Naive thymus-derived CD4-positive, alpha-beta T cell (primary cell): ENCODE measurements at places on chromosomes 5 and 9. TPM values are rescaled to one million over a fixed set of nuclear protein-coding genes. Genes with fewer than 3 reads are reported as not detected.

TOR2A gene
- total RNA-seq: 10.7 TPM

UBE2D2 gene
- 145 TPM for total RNA-seq

SHOC1 gene
- total RNA-seq: not detected

MELK gene
- total RNA-seq: not detected

DNA sequence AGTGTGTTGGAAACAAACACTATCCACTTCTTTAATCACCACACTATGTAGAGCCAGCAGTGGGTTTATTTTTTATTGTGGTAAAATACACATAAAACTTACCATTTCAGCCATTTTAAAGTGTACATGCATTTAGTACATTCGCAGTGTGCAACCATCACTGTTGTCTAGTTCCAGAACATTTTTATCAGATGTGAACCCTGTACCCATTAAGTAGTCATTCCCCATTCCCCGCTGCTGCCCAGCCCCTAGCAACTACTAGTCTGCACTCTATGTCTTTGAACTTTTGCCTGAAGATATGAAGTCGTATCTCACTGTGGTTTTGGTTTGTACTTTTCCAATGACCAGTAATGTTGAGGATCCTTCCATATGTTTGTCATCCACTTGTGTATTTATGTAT lies 30.2 kb upstream of the F2R start:
- DNase-seq: no peak
- no peaks in the 10 kb centered on the region for H3K27me3 ChIP-seq
- no peak overlapping the region for H3K27ac ChIP-seq
- H3K4me3 ChIP-seq: no peak overlapping the region

GRCh38 chr9:134325813-134326723 lies at the start of gene RXRA:
TSS of gene RXRA (plus strand) at chr9:134326455. CDS start at chr9:134326632, 177 bp downstream.
- no peaks in the 10 kb centered on the region for H3K36me3 ChIP-seq
- peak within 1 kb of the TSS; percentile 73 for H3K4me3 ChIP-seq
- peak within 1 kb of the TSS; percentile 62 for H3K27ac ChIP-seq
- H3K27me3 ChIP-seq: no peaks in the 10 kb centered on the region
- peak; percentile 65 for DNase-seq
- H3K4me1 ChIP-seq: peaks cover 10% of the 10 kb centered on the region

DNA sequence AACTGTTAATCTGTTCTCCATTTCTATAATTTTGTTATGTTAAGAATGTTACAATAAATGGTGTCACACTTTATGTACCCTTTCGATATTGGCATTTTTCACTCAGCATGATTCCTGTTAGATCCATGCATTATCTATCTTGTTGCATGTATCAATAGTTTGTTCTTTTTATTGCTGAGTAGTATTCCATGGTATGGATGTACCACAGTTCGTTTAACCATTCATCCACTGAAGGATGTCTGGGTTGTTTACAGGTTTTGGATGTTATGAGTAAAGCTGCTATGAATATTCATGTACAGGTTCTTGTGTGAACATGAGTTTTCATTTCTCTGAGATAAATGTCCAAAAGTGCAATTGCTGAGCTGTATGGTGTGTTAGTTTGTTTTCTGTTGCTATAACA lies 26.3 kb upstream of the CCDC112 start:
- H3K36me3 ChIP-seq: no peaks in the 10 kb centered on the region
- no peaks in the 10 kb centered on the region for H3K27me3 ChIP-seq
- DNase-seq: no peak
- no peaks in the 10 kb centered on the region for H3K4me1 ChIP-seq
- no peak overlapping the region for H3K27ac ChIP-seq
- no peak overlapping the region for H3K4me3 ChIP-seq

DNA sequence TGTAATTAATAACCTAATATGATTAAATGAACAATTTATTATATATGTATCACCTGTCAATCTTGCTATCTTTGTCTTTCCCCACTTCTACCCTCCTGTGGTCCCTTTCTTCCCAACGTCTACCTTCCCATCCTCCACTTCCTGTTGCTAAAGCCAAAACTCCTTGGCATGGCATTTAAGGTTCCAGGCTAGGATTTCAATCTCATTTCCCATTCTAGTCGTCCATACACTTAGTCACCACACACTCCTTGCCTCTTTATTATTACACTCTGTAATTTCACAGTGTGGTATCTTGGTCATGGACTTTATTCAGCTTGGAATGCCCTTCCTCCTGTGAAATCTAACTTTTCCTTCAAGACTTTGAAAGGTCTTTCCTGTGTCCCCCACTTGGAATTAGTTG lies 115.3 kb downstream of the SEMA6A start:
- no peaks in the 10 kb centered on the region for H3K4me1 ChIP-seq
- no peaks in the 10 kb centered on the region for H3K27me3 ChIP-seq
- no peak overlapping the region for H3K4me3 ChIP-seq
- no peak for DNase-seq
- H3K27ac ChIP-seq: no peak overlapping the region

DNA sequence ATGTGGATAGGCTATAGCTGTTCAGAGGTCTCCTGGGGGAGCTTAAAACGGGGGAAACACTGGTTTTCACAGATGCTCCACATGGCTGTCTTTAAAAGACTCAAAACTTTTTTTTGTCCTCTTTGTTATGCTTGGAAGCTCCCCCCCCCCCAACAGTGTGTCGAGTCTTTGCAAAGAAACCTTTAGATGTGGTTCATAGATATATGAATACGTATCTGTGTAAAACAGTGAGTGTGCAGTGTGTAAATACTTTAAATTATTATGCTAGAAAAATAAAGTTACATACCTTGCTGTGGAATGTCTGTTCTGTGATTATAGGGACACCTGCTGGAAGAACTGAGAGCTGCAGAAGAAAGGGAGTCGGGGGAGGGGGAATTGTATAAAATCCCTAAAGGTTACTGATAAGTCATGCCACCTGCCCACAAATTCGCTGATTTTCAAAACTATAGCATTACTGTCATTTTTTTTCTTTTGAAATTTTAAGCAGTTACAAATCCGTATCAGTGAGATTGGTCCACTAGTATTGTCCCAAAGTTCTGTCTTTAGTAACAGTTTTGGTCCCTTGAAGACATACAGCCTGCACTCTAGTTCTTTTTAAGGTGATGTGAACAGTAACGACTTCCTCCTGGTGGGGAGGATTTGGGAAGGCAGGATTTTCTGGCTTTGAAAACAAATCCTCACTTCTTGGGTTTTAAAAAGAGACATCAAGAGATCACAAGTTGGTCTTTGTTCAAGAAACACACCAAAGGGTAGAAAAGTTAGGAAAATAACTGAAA lies 22.9 kb downstream of the RGMB start:
- no peaks in the 10 kb centered on the region for H3K27me3 ChIP-seq
- H3K4me3 ChIP-seq: no peak overlapping the region
- H3K27ac ChIP-seq: no peak overlapping the region
- H3K4me1 ChIP-seq: no peaks in the 10 kb centered on the region

DNA sequence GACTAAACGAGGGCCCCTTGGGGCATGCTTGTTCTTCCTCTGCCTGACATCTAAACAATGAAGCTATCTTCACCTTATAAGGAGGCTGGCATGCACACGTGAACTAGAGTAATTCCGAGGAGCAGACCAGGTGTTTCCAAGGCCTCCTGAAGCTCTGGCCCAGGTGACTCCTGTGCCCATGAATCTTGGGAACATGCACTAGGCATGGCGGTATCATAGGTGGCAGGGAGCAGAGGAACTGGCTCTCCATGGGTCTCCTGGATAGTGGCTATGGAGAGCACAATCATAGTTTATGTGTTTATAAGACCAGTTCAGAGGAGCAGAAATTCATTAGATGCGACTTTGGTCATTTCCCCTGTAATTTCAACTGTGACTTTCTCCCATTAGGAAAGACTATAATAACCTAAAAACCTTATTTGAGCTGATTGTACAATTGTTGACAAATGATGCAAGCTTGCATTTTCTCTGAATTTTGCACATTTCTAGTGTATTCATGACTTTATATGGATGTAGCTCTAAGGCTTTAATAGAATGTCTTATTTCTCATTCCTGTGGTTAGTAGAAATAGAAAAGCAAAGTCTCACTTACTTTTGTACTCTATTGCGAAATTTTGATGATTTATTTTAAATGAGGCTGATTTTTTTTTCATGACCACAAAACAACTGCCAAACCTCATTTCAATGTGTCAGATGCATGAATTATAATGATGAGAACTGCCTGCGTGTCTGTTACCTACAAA lies 135.3 kb upstream of the RPS23 start:
- no peak overlapping the region for H3K27ac ChIP-seq
- H3K4me3 ChIP-seq: no peak overlapping the region
- DNase-seq: no peak

DNA sequence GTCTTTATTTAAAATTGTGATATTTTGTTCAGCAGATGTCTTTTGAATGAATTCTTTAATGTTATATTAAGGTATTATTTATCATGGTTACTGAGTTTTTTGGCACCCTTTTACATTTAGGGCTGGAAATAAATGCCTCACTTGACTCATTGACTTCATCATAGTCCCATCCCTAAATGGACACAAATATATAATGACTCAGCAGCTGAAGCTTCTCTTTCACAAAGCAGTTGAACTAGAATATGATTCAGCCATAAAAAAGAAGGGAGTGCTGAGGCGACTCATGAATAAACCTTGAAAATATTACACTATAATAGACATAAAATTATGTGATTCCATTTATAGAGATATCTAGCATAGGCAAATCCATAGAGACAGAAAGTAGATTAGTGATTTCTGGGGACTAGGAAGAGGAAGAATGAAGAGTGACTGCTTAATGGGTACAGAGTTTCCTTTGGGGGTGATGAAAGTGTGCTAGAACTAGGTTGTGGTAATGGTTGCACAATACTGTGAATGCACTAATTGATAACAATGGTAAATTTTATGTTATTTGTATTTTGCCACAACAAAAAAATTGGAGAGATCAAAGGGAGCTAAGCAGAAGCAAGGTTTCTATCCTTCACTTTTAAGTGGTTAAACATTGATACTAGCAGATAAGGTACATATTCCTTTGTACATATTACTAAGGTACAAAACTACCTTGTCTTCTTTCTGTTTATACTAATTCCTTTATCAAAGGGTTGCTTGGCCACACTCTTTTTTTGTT lies 449.6 kb downstream of the NTRK2 start:
- no peak for DNase-seq
- no peaks in the 10 kb centered on the region for H3K36me3 ChIP-seq
- H3K27me3 ChIP-seq: peaks cover 4% of the 10 kb centered on the region
- no peak overlapping the region for H3K27ac ChIP-seq
- H3K4me1 ChIP-seq: no peaks in the 10 kb centered on the region

DNA sequence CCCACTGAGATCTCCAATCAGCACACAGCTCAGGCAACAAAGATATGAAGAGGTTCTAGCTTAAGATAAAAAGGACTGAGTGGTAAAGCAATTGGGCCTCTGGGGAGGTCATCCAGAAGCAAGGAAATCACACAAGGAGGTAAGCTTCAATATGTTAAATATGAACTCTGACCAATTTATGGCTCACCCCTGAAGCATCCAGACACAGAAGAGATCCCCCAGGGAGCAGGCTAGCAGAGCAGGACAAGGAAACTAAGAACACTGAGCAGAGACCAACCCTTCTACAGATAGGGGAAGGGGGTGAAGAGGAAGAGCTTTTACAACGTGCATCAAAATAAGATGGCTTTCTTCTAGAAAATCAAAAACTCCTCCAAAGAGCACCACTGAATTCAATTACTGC lies 616.2 kb downstream of the DNAH5 start:
- no peaks in the 10 kb centered on the region for H3K36me3 ChIP-seq
- H3K4me1 ChIP-seq: no peaks in the 10 kb centered on the region
- H3K27ac ChIP-seq: no peak overlapping the region
- H3K27me3 ChIP-seq: no peaks in the 10 kb centered on the region
- no peak for DNase-seq

GRCh38 chr5:117859176-117859575 lies 1129.2 kb downstream of the DTWD2 start:
- no peak for DNase-seq
- no peaks in the 10 kb centered on the region for H3K4me1 ChIP-seq
- H3K36me3 ChIP-seq: no peaks in the 10 kb centered on the region
- H3K4me3 ChIP-seq: no peak overlapping the region
- H3K27ac ChIP-seq: no peak overlapping the region

GRCh38 chr9:111527347-111527746 lies 2.4 kb downstream of the ZNF483 start:
- H3K27me3 ChIP-seq: no peaks in the 10 kb centered on the region
- no peak overlapping the region for H3K27ac ChIP-seq
- peaks cover 23% of the 10 kb centered on the region for H3K36me3 ChIP-seq
- peaks cover 4% of the 10 kb centered on the region for H3K4me1 ChIP-seq
- DNase-seq: no peak
- no peak overlapping the region for H3K4me3 ChIP-seq

DNA sequence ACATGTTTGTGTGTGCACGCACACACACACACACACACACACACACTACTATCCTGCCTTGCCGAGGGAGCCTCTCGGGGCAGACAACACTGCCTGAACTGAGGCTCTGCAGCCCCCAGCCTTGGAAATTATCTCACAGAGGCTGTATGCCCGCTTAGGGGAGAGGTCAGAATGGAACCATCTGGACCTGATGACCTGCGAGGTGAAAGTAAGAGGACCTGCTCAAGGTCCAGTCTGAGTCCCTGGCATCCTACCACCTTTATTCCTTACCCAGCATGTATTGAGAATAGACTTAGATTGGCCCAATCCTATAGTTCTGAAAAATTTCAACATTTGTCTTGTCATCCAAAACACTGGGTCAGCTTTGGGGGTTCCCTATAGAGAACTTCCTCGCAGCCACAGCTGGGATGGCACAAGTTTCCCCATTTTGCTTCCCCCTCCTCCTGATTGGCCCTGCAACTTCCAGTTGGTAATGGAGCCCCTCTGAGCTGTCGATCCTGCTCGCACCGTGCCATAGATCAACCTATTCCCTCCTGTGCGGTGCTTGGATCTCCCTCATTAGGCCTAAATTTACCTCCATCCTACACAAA lies 10.2 kb downstream of the MVB12B start:
- H3K4me1 ChIP-seq: no peaks in the 10 kb centered on the region
- H3K4me3 ChIP-seq: no peak overlapping the region
- no peaks in the 10 kb centered on the region for H3K36me3 ChIP-seq
- H3K27ac ChIP-seq: no peak overlapping the region
- DNase-seq: no peak

DNA sequence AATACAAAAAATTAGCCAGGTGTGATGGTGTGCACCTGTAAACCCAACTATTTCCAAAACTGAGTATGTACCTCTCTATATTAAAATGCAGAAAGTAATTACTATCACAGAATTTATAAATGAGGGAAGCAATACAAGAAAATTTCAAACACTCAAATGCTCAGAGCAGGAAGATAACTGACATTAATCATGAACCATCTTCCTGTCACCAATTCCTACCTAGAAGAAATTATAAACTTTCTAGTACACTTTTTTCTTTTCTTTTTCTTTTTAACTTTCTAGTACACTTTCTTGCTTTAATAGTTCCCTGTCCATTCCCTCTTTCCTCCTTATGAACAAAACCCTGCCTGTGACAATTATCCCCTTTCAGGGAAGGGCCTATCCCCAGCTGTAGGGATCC lies 106.8 kb downstream of the MED27 start:
- H3K27me3 ChIP-seq: no peaks in the 10 kb centered on the region
- H3K4me3 ChIP-seq: no peak overlapping the region
- H3K4me1 ChIP-seq: no peaks in the 10 kb centered on the region
- no peaks in the 10 kb centered on the region for H3K36me3 ChIP-seq
- H3K27ac ChIP-seq: no peak overlapping the region
- DNase-seq: no peak

- no peaks in the 10 kb centered on the region for H3K27me3 ChIP-seq
- H3K36me3 ChIP-seq: no peaks in the 10 kb centered on the region
- no peak for DNase-seq
Measured at GRCh38 chr5:26482810-26483375, 555.5 kb downstream of the CDH9 start.
